ENCODE measurements at places on chromosomes 16 and 17.
A peak's percentile ranks its signal among the peaks of the same experiment; 100 is the strongest.

DNA sequence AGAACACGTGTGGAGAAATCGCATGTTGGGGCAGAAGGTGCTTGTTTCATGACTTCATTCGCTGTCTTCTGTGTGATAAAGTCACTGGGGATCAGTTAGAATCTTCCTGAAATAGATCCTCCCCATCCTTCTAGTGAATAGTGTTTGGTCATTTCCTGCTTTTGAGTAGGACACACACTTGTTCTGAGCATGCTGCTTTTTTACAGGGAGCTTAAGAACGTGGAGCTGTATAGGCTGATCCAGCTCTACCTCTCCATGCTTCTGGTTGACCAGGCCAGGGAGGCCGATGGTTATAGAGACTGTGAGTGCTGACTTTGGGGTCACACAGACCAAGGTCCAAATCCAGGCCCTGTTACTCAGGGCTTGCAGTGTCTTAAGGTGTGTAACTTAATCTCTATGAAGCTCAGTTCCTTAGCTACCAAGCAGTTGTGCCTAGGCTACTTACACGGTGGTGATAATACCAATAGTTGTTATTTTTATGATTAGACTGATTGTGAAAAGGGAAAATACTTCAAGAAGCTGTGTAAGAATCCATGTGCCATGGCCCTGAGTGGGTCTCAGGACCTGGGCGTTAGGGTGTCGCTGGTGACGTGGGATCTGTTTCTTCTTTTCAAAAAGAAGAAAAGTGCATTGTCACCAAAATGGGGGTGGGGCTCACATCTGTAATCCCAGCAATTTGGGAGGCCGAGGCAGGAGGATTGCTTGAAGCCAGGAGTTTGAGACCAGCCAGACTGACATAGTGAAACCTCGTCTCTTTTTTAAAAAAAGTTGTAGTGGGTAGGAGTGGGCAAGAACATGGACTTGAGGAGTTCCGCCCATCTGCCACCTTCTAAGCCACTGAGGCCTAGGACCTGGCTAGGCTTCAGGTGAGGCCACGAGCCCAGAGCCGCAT is 64.1 kb upstream of the LGALS9 start:
- no peak for DNase-seq

- no peak for DNase-seq
Observed at GRCh38 chr16:55263271-55264250, 60.4 kb upstream of the IRX6 start.

- no peak for DNase-seq
Observed at GRCh38 chr16:75002474-75002873, 3.6 kb downstream of the ZNRF1 start.

DNA sequence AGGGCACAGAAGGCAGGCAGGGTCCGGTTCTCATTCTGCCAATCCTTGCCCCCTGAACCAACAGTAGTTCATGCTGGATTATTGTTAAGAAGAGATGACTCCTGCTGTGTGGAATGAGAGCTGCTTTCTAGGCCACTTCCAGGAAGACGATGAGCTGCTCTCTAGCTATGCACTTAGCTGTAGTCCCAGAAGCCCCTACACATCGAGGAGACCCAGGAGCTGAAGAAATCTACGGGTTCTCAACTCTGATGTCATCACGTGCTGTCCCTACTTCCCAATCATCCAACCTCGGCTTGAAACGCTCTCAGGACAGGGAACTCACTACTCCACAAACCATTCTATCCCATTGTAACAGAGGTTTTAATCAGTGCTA is 29.0 kb upstream of the EMP2 start:
- no peak for DNase-seq

GRCh38 chr16:81997738-81998137 is 13.5 kb downstream of the SDR42E1 start:
- no peak for DNase-seq

- no peak for DNase-seq
Observed at GRCh38 chr16:27189335-27189972, 13.9 kb upstream of the KDM8 start.

GRCh38 chr17:10120749-10121148 is 77.7 kb downstream of the GAS7 start:
- no peak for DNase-seq

GRCh38 chr17:49952209-49952911 is 16.6 kb upstream of the DLX4 start:
- DNase-seq = peak; percentile 64
